ENCODE measurements at places on chromosomes 2 and 18.

DNA sequence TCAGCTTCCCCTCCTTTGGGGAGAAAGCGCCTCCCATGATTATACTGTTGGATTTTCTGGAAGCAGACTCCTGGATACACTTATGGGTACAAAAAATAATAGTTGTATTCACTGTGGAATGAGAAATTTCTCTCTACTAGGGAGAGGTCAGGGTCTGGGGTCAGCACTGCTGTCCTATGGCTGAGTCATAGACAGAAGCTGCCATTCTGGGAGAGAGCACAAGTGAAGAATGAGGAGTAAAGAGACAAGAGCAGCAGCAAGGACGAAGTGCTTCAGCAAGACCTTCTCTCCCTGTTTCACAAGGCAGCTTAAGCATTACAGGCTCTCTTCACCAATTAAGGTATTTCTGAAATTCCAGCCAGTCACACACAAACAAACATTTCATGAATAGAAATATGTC is 10.1 kb upstream of the UNC80 start:
- DNase-seq, result no peak

DNA sequence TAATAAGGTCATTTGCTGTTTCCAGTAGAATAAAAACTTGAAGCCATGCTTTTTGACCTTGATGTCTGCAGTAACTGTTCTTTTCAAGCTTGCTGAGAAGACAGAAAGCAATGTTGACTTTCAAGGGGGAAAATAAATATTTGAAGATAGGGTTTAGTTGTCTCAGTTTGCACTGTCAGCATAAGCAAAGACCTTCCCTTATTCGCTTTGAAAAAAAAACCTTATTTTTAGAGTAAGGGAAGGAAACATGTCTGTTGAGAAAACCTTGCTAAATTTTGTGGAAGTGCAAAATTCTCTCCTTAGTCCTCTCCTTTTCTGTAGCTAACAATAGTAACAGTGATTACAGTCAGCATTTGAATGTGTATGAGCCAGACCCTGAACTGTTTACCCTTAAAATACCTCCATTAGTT is 43.1 kb downstream of the MAP4K4 start:
- DNase-seq, result no peak

- DNase-seq, result no peak
Observed at GRCh38 chr2:203934041-203934492, 2.5 kb upstream of the ICOS start.

DNA sequence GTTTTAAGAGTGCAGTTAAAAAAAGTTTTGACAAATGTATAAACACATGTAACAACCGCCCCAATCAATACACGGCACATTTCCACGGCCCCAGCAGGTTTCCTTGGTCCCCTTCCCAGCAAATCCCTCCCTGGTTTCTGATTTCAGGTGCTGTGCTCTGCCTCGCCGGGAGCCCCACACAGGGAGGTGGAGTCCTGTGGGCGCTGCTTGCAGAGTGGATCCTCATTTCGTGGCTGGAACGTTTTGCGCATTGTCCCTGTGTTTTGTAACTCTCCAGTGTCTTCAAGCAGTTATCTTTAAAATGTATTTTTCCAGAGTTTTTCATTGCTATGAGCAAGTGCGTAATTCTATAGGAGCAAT is 124.8 kb downstream of the GALR1 start:
- no peak for DNase-seq

DNA sequence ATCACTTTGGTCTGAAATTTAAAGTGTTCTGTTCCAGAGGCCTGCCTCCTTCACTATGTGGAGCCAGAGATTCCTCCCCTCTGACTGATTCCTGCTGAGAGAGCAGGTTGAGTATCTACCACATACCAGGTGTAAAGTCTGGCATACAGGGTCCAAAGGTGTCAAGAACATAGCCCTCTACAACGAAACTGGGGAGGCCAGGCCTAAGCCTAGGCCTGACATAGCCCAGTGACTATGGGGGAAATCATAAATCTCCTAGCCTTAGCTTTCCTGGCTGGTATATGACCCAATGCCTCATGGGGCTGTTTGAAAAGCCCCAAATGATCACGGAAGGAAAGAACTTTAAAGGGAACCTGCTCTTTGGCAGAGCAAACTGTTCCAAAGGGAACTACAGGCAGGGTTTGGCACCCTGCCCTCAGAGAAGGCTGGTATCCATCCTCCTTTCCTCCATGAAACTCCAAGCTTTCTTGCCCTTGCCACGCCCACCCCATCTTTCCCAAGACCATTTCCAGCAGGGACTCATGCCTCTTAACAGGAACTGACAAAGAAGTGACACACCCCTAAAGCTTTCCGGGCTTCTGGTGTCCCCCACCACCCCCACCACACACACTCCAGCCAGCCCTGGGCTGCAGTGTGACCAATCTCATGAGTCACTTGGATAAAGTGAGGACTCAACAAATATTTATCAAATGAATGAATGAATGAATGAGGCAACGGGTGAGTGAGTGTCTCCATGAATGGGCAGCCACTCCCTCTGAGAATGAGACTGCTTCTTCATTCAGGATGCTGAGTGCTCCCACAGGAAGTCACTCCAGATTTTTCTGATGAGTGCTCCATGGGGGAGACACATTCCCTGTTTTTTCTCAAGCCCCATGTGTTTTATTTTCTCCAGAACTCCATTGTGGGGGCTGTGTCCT is 114.5 kb upstream of the STPG4 start:
- peak; percentile 26 for DNase-seq
